ENCODE measurements at places on chromosomes 16 and 17.

DNA sequence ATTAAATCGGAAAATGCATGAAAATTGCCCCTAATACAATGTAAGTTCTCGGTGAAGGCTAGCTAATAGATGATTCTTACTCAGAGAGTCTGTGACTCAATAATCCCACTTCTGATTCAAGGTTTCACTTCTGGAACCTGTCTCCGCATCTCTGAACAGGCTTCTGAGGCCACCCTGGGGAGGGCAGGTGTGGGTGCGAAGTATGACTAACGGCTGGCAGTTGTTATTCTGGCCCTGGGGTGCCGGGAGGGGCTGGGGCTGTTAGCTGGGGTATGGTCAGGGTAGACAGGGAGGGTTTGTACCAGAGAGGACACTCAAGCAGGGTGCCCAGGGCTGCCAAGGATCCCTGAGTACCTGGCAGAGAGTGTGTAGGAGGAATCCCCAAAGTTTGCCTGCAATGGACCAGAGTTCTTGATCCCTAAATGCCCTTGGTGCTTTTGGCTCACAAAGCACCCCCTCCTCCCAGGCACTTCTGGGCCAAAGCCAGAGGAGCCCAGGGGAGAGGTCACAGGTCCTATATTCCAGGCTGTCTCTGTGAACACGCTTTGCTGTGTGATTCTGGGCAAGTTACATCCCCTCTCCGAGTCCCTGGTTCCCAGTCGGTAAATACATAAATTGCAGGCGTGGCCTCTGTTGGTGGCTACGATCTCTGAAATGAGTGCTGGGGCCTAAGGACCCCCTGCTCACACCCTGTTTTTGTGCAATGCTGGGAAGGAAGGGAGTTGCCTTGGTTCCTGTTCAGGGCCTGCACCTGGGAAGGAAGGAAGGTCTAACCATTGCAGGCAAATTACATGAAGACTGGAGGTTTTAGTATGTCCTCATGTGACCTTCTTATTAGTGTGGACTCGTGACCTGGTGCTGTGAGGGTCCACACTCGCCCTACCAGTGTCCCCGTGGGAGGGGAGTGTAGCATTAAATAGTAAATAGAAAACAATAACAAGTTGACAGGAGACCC lies 49.9 kb upstream of the CPNE2 start:
- DNase-seq: no peak

DNA sequence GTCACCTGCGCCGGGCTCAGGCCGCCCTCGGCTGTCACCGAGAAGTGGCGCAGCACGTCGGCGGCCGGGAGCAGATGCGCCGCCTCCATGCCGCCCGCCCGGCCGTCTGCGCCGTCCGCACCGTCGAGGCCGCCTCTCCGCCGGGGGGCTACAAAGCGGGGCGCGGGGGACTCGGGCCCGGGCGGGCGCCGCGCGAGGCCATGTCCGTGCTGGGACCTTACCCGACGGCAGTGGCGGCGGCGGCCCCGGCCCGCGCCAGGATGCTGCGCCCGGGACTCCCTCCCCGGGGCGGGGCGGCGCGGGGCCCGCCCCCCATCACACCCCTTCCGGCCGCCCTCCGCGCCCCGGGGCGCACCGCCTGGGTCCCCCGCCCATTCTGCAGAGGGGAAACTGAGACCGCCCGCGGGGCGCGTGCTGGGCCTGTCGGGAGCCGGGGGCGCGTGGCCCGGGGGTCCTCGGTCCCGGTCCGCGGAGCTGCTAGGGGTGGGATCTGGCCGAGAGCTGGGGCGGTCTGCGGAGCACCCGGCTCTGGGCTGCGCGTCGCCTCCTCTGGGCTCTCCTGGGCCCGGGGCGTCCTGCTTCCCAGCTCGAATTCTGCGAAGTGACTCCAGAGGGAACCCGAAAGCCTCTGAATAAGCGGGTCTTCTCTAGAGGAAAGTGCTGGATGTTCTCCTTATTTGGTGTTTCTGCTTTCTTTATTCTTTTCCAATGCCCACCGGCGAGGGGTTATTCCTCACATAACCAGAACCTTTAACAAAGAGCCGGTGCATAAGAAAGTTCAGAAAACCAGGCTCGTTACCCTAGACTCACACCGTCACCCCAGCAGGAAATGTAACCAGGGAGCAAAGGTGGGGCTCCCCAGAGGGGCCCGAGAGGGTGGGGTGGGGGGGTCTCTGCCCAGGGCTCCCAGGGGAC lies at the start of gene ATP2A3:
ATP2A3 (minus strand) TSS at position 235 of the 915 bp plus-strand sequence; CDS start at position 89, 146 bp downstream.
- DNase-seq: peak; percentile 43

DNA sequence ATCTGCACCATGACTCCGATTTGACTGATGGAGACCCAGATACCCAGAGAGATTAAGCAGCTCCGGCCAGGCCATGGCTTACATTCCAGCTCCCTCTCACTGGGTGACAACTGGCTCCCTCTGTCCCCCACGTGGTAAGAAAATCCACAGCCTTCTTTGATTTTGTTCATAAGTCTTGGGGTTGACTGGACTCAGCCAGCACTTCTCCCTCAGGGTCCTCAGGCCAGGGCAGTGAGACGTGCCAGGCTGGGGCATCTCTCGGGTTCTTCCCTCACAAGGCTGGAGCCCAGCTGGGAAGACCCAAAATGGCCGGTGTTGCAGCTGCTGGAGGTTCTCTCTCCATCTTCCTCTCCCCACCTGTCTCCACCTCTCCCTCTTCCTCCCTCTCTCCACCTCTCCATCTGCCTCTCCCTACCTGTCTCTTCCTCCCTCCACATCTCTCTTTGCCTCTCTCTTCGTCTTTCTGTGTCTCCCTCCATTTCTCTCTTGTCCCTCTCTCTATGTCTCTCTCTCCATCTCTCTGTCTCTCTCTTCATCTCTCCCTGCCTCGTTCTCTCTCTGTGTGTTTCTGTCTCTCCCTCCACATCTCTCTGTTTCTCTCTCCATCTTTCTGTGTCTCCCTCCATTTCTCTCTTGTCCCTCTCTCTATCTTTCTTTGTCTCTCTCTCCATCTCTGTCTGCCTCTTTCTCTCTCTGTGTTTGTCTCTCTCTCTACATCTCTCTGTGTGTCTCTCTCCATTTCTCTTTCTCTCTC lies 105.3 kb downstream of the FOXL1 start:
- no peak for DNase-seq

GRCh38 chr16:1145383-1146100 lies 7.4 kb upstream of the CACNA1H start:
- no peak for DNase-seq

GRCh38 chr16:88010968-88011483 lies 59.8 kb downstream of the BANP start:
- DNase-seq: no peak

GRCh38 chr17:38354466-38354865 lies 2.8 kb downstream of the SOCS7 start:
- DNase-seq: no peak

DNA sequence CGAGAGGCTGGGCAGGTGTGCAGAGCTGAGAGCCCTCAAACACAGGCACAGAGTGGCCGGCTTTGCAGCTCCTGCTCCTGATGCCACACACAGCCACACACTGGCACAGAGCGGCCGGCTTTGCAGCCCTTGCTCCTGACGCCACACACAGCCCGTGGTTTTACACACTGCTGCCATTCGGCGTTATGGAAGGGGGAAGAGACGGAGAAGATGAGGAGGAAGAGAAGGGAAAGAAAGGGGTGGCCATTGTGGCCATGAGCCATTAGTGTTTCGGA lies 26.8 kb downstream of the WSCD1 start:
- DNase-seq: no peak

DNA sequence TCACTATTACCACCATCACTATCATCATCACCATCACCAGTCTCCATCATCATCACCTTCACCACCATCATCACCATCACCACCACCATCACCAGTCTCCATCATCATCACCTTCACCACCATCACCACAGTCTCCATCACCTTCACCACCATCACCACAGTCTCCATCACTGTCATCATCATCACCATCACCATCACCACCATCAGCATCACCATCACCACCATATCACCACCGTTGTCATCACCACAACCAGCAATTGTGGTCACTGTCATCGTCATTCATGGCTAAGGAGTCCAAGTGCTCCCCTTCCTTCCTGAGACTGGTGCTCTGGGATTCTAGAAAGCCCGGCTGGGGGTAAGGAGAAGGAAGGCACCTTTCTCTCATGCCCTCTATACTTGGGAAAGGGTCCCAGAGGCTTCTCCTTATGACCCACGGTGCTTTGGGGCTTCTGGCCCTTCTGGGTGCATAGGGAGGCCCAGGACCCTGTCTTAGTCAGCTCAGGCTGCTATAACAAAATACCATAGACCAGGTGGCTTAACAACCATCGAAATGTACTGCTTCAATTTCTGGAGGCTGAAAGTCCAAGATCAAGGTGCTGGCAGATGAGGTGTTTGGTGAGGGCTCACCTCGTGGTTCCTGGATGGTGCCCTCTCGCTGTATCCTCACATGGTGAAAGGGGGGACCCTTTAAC lies 93.4 kb upstream of the GSE1 start:
- DNase-seq: no peak

DNA sequence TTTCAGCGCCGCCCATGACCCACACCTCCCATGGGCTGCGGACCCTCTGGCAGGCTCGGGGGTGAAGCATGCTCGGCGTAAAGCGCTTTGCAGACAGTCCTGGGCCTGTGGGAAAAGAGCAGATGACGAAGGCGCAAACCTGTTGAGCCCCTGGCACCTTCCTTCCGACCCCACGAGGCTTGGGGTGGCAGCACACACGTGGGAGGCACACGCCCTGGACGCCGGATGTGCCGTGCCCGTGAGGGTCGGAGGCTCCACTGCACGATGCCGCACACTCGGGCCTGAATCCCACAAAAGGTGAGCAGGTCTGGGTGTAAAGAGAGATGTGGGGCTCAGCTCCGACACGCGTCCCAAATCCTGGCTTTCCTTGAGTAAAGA lies 71.1 kb downstream of the LMF1 start:
- DNase-seq: no peak

- DNase-seq: peak; percentile 93
Observed at GRCh38 chr16:68328151-68328859, 17.5 kb downstream of the PRMT7 start.

DNA sequence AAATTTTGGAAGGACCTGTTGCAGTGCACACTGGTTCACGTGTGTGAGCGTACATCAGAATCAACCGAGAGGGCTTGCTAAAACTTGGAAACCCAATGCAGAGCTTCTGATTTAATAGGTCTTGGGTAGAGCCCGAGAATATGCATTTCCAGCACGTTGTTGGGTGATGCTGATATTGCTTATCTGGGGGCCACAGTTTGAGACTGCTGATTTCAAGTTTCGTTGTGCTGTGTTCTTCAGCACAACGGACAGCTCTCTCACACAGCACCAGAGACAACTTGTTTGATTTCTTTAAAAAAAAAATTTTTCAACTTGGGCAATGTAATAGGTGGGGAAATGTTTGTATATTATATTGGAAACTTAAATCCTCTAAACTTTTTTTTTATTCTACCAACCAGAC lies 9.4 kb downstream of the OR4D2 start:
- peak; percentile 46 for DNase-seq

GRCh38 chr17:80017226-80018010 lies 18.3 kb downstream of the TBC1D16 start:
- DNase-seq: no peak

GRCh38 chr16:69049146-69049545 lies 56.3 kb upstream of the HAS3 start:
- DNase-seq: peak; percentile 73

- DNase-seq: no peak
Observed at GRCh38 chr16:25713785-25714570, 22.2 kb downstream of the HS3ST4 start.

GRCh38 chr16:85258629-85259028 lies 146.4 kb upstream of the CIBAR2 start:
- DNase-seq: no peak

DNA sequence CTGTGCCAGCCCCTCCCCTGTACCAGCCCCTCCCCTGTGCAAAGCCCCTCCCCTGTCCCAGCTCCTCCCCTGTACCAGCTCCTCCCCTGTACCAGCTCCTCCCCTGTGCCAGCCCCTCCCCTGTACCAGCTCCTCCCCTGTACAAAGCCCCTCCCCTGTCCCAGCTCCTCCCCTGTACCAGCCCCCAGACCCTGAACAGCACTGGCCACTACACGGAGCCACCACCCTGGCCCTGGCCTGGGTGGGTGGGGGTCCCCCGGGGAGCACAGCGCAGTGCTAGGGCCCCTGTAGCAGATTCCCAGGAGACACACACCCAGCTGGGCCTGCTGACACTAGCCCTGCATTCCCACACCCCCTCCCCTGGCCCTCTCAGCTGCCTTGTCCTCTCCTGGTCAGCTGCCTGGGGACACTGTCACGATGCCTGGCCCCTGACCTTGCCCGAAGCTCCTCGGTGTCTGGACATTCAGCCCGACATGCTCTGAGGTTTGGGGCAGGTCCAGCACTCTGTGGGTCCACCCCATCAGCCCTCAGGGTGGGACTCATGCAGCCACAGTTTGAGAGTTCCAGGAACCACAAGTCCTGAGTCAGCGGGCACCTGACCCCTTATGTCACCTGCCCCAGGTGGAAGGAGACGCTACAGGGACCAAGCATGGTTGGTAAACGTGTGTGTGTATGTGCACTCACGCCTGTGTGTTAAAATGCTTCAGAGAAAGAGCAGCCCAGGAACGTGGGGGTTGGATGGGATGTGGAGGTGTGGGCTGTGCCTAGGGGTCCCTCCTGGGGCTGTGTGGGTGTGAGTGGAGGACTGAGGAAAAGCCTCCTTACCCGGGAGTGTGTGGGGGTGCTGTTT lies 114.2 kb downstream of the METRNL start:
- peak; percentile 52 for DNase-seq
